ENCODE measurements at places on chromosomes 13 and 19.

- DNase-seq: no peak
These were observed 9.7 kb downstream of the HSD17B14 start for GRCh38 chr19:48826606-48827020.

- peak; percentile 36 for DNase-seq
These were observed 84.3 kb downstream of the IER2 start for GRCh38 chr19:13234518-13234917.

GRCh38 chr19:18441804-18442788 lies 4.2 kb upstream of the ISYNA1 start:
- DNase-seq: no peak

DNA sequence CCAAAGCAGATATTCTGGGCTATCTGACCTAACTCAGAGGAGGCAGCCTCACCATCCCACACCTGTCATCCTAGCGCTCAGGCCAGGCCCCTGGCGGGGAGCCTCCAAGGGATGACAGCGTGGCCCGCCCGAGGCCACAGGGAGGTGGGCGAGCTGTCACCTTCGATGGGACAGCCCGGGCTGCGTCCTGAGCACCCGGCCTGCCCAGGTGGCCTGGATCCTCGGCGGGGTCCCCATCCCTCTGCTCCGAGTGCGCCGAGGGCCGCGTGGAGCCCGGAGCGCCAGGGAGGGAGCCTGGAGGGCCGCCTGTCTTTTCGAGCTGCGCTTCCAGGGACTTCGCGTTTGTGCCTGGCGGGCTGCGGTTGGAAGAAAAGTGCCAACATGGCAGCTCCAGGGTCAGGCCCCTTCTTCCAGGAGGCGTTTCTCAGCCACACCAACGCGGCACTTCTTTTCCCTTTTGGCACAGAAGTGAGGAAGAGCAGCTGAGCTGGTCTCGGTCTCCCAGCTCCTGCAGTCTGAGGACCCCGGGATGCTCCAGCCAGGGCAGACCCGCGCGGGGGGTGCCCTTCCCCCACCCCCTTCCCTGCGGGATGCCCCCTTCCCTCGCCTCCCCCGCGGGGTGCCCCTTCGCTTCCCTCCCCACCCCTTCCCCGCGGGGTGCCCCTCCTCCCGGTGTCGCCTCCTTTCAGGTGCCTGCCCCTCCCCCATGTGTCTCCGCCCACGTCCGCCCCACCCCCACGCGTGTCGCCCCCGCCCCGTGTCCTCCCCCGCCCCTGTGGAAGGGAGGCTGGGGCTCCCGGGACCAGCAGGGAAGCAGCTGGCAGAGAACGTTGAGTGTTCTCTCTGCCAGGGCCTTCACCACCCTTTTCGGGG lies 42.3 kb downstream of the GJA3 start:
- no peak for DNase-seq

DNA sequence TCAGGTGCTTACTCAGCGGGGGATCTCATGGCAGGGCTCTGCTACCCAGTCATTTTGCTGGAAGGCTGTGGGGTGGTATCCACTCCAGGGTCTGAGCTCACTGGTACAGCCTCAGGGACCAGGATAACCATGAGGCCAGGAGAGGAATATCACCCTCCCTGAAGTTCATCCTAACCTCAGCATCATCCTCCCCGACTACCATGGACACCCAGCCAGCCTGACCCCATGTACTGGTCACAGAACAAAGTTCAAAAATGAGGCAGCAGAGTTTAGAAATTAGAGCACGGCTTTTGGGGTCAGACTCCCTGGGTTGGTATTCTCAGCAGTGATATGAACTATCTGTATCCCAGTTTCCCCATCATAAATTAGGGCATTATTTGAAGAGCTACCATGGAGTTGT lies 35.5 kb upstream of the RXFP2 start:
- no peak for DNase-seq

DNA sequence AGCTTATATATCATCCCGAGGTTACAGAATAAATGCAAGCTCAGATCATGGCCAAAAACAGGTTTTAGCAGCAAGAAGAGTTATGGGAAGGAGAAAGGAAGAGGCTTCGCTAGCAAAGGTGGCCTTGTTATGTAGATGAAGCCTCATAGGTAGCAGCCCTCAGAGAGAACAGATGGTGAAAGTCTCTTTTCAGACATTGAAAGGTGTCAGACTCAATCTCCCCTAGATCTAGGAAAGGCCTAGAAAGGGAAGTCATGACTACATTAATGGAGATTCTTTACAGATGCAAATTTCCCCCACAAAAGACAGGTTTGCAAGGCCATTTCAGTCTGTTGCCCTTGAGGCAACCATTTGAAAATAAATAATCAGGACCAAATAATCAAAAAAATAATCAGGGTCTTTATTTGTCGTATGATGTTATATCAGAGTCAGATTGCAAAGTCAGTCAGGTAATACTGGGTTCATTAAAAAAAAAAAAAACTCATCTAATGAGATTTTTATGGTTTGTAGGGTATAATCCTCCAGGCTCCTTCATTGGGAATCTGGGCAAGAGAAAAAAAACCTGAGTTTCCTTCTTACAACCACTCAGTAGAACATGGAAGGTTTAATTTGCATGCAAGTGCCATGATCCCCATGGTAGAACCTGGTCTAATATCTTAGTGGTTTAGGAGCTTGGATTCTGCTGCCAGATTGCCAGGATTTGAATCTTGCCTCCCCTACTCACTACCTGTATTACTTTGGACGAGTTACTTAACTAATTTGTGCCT lies 50.8 kb upstream of the HTR2A start:
- DNase-seq: no peak

- DNase-seq: no peak
These were observed 588 bp downstream of the DNASE2 start for GRCh38 chr19:12880551-12881171.
